ENCODE measurements at places on chromosomes 5 and 9.

DNA sequence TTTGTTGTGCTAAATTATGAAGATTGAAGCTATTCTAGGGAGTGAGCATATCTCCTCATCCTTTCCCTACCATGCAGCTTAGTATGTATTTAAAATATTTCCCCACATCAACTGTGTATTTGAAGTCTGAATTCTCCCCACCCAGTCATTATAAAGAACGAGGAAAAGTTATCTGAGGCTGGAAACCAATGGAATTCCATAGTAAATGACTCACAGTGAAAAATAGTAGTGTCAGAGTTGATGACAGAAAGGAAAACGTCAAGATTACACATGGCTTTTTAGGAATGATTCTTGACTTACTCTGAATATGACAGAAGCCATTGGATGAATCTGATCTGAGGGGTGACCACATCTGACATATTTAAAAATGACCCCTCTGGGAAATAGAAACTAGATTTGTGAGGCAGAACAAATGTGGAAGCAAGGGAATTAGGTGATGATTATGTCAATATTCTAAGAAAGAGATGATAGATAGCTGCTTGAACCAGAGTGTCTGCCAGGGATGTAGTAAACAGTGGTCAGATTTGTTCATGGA lies 1768.9 kb upstream of the CDH9 start:
- DNase-seq: no peak

DNA sequence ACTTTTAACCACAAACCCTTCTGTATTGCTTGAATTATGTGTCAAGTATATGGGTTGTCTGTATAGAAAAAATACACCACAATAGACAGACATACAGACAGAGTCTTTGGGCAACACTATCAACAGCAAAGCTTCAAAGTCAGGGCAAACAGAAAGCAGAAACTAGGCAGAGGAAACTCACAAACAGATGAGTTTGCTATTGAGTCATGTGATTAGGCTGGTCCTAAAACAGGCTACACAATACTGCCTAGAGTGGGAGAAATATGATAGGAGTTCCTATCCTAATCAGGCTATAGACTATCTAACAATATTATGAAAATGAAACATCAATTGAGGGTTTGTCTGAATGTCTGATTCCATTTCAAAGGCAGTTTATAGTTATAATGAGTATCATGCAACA lies 156.4 kb downstream of the EDIL3 start:
- DNase-seq: no peak

DNA sequence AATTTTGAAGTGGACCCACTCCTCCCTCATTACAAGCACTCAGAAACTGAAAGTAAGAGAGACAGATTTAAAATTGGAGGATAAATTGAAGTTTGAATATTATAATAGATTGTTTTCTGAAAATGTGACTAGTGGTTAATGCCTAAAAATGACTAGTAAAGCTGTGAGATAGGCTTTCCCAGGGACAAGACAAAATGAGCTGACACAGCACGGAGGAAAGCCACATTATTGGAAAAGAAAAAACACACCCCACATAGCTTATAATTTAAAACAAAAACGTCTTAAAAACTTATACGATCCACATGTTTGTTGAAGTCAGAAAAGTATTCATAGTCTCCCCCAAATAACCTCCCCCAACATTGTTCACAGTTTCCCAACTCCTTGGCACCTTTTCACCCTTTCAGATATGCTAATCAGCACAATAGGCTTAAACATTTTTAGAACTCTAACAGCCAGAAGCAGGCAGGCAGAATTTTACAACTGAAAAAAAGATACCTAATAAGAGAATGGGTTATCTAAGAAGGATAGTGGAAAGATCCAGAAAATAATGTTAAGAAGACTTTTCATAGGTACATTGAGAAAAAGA lies 6.1 kb downstream of the C7 start:
- DNase-seq: no peak

DNA sequence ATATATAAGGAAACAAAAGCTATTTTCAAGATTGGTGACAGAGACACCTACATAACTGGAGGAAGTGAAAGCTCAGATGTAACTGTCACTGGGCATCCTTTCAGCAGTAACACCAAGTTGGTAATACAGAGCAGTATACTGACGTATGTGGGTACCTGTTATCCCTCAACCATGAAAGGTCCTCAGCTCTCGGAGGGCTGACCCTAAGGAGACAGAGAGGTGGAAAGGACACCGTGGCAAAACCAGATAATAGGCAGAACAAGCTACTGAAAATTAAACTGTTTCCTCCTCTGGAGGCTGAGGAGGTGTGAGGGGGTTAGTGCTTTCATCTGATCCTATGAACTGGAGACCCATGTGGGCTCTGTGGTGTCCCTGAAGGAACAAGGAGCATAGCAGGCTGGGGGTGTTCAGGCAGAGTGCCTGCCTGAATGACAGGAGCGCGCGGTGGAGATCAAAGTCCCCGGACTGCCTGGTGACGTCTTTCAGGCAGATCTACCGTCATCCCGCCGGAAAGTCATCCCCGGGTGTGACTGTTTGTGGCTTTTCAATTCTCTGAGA lies 130.2 kb upstream of the FSTL4 start:
- no peak for DNase-seq

DNA sequence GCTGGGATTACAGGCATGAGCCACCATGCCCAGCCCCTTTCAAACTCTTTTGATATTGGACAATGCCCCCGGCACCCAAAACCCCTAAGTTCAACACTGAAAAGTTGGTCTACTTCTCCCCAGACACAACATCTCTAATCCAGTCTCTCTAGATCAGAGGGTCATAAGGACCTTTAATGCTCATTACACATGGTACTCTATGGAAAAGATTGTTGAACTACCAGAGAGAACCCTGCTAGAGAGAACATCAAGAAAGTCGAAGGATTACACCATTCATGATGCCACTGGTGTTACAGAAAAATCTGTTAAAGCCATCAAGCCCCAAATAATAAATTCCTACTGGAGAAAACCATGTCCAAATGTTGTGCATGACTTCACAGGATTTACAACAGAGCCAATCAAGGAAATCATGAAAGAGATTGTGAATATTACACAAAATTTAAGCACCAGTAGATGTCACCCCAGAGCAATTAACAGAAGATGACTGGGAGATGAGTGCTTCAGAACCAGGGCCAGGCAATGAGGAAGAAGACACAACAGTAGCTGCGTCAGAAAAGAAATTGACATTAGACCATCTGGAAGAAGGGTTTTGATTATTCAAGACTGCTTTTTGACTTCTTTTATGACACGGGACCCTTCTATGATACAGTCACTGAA lies 28.3 kb upstream of the NIPAL4 start:
- peak; percentile 25 for DNase-seq

GRCh38 chr5:6459896-6460295 lies 11.2 kb downstream of the UBE2QL1 start:
- no peak for DNase-seq

DNA sequence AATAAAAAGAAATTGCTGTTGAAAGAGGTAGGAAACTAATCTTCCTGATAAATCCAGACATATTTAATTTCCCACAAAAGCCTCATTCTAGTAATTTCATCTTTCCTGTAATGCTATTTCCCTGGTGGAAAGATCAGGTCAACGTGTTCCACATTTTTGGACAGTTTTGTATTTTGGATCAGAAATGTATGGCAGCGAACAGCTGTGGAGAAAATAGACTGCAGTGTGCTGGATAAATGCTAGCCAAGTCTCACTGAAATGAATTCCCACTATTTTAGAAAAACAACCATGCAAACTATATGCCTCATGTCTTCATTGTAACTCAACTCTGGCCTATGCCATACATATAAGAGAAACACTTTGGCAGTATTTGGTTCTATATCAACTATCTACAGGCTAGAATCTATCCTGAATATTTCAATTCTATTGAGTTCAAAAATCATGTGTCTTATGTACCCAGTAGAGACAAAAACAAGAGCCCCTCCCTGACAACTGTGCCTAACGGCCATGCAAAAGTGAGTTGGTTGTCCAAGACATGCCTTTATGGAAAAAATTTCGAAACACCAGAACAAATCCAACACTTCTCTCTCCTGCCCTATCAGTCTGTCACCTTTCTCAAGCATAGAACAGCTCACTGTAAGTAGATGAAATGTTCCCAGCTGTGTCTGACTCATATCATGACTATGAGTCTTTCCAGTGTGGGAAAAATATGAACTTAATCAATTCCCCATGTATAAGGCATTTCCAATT lies 191.3 kb upstream of the NREP start:
- DNase-seq: no peak

DNA sequence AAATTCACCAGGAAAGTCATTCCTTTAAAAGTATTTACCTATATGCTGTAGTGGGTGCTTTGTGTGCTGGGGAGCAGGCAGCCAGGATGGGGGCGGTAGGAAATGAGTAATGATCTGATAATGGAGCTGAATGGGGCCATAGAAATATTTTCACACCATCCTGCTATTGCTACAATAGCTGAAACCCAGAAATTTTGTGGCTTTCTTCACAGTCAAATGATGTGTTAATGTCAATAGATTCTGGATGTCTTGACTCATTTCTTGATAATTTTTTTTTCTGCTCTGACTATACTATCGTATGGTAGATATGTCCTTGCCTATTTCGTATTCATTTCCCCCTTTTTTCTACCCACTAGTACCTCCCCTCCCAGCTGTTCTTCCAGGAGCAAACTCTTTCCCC lies 59.5 kb downstream of the RORB start:
- DNase-seq: no peak

- peak; percentile 4 for DNase-seq
Measured at GRCh38 chr5:148290271-148291195, 21.7 kb upstream of the SPINK7 start.

DNA sequence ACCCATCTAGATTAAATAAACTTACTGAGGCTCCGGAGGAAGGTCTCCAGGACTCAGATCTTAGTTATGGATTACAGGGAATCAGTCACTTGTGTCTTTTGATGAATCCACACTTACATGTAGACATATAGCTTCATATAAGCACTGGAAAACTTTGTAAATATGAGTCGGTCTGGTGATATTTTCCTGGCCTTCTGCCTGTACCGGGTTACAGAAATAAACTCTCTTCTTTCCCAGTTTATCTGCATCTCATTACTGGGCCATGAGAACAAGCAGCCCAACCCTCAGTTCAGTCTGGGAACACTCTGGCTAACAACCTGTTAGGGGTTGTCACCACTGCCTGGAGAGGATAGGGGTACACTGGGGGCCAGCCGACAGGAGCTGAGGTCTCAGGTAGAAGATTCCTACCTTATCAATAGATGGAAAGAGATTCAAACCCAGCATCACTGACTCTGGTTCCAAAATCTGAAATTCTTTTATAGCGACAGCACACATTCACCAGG lies 59.1 kb downstream of the THBS4 start:
- no peak for DNase-seq

DNA sequence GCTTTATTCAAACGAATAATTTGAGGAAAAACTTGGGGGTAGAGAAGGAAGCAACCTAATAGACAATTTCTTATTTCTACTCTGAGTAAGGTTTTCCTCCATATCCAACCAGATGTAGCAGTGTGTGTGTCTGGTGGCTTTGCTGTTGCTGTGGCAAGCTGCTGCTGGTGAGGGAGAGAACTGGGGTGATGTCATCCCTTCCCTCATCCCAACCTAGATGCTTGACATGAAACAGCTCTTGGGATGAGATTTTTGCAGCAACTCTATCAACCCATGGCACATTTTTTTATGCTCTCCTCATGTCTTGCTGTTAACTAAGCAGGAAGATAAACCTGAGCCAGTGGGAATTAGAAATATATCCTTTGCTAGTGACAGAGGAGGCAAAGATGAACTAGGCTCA lies 135.8 kb downstream of the PCSK1 start:
- DNase-seq: no peak

DNA sequence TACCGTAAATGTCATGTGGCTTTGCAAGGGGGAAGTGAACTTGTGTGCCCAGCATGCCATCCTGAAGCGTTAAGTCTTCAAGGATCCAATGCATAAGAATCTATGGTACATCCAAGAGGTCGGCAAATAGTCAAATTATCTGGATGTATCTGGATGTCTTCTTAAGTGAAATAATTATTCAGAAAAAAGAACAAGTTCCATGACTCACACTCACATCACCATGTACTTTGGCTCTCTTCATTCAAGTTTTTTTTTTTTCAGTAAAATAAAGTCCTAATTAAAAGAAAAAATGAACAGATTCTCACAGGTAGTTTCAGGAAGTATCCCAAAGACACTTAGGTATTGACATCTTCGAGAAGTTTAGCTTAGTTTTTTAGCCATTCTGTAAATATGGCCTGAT lies 62.7 kb upstream of the MEGF10 start:
- DNase-seq: no peak

DNA sequence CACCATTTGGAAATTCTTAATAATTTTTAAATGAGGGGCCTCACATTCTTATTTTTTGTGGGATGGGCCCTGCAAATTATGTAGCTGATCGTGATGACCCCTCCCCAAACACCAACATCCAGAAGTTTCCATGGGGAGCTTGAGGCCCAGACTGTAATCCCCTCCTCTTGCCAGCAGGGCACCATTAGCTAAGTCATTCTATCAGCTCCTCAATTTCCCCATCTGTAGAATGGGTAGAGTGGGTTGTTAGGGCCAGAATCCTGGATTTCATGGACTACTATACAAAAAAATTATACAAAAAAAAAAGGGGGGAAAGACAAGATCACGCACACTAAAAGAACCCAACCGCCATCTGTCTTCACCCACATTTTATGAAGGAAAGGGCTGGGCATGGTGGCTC lies 38.4 kb downstream of the SHB start:
- no peak for DNase-seq

DNA sequence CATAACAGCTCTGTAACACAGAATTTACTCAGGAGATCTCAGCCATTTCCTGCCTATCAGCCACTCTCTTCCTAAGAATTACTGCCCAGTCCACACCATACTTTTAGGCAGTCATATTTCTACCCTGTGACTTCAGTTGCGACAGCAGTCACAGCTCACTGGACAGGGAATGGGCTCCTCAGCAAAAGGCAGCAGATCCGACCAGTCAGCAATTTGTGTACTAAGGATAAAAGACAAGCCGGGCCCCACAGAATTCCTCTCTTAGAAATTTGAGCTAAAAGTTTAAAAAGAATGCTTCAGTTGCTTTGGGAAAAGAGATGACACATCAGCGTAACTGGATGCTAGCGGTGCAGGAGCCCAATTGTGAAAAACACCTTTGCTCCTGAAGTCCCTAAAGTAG lies 172.1 kb downstream of the ENC1 start:
- no peak for DNase-seq

DNA sequence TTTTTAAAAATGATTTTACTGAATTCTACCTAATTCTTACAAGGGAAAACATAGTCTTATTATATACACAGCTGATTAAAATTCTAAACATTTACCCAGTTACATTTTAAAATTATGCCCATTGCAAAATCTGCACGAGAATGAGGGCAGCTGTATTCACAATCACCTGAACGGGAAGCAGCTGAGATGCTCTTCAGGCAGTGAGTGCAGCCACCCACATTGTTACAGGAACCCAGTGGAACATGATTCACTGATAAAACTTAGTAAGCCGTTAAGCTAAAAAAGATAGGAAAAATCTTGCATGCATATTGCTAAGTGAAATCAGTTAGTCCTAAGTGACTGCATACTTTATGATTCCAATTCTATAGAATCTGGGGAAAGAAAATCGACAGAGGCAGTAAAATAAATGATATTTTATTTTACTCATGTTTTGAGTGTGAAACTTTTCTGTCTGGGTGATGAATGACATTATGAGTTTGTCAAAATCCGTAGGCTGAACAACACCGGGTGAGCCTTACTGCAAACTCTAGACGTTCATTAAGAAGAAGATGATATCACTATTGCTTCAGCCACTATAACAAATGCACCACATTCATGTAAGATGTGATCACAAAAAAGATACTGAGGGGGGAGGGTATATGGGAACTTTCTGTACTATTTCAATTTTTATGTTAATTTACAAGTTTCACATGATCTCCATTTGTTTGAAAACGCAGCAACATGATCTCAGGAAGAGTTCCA lies 39.1 kb upstream of the FLT4 start:
- no peak for DNase-seq

Data from DMS 273 treated with DMSO at 0.1 percent for 48 hours (cell line).